ENCODE measurements at places on chromosomes 13 and 19.

GRCh38 chr19:51292971-51293370 lies 18.5 kb upstream of the IGLON5 start:
- no peak for DNase-seq

GRCh38 chr19:2546128-2547032 lies 70.5 kb downstream of the GADD45B start:
- no peak for DNase-seq

- no peak for DNase-seq
These were observed 16.0 kb downstream of the TMEM272 start for GRCh38 chr13:51828730-51829567.

GRCh38 chr19:52590728-52591127 lies 20.6 kb downstream of the ZNF701 start:
- DNase-seq: peak; percentile 21

DNA sequence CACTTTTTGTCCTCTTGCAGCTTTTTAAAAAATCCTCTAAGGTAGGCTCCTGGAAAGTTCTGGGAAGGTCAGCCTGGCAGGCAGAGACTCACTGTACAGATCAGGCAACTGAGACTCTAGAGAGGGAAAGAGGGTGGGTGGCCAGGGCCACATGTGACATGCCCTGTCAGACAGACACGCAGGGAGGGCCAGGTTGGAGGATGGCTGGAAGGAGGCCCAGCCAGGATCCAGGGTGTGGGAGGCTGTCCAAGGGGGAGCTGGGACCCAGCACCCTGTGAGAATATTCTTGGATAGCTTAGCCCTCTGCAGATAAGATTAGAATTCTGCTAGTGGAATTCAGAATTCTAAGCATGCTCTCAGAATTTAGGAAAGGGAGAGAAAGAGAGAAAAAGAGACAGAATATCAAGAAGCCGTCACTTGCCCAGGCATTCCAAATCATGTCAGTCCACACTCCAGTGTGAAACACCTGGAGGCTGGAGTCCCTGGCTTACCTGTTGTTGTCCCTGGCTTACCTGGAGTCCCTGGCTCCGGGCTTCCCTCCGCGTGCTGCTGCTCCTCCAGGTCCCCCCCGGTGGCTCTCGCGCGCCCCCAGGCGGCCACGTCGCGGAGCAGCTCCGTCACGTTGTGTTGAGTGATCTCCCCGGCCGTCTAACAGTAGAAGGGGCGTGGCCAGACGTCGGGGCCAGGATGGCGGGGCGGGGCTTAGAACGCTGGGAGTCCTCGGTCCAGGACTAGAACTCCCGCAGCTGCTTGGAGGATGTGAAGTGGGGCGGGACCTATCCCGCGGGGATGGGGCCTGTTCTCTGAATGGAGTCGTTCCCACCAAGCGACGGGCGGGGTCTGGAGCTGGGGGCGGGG lies 2.8 kb upstream of the TNNI3 start:
- DNase-seq: peak; percentile 83

GRCh38 chr13:51728972-51729371 lies 75.0 kb downstream of the DHRS12 start:
- no peak for DNase-seq

GRCh38 chr19:49614096-49614833 lies 23.3 kb downstream of the PRR12 start:
- no peak for DNase-seq

DNA sequence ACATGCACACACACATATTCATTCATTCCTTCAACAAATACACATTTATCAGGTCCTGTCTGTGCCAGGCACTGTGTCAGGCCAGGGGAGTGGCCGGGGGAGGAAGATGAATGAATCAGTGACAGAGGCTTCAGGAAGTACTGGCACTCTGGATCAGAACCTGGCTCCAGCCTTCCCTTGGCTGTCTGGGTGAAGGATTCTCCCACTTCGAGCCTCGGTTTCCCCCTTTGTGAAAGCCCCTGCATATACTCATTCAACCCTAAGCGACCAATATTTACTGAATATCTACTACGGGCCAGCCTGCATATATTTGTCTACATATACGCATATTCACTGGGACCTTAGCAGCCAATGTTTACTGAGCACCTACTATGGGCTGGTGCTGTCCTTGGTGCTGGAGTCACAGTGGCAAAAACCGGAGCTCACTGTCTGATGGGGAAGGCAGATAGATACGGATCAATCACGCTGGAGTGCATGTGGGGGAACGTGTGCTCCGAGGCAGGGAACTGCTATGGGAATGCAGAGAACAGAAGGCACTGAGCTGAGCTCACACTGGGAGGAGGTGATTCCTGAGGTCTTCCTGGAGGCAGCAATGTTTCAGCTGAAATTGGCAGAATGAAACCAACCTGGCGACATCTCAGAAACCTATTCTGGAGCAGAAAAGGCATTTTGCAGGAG lies 636 bp upstream of the ZNF579 start:
- no peak for DNase-seq

DNA sequence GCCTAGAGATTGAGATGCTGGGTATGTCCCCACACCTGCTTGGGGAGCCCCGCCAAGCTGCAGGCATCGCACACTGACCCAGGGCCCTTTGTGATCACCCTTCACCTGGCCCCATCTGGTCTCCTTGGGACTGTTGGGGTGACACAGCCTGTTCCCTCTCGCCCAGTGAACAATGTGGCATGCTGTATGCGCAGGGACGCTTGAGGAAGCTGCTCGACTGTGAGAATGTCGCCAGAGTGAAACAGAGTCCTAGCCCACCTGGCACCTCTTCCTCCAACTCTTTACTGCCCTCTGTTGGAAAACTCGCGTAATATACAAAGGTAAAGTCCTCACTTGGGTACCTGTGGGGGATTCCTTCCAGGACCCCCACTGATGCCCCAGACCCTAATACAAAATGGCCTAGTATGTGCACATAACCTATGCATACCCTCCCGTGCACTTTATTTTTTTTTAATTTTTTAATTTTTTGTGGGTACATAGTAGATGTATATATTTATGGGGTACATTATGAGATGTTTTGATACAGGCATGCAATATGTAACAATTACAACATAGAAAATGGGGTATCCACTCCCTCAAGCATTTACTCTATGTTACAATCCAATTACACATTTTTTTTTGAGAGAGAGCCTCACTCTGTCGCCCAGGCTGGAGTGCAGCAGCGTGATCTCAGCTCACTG lies 9.0 kb downstream of the BLOC1S3 start:
- no peak for DNase-seq

- DNase-seq: no peak
These were observed 894.3 kb upstream of the PCDH20 start for GRCh38 chr13:62309904-62310303.

- no peak for DNase-seq
These were observed 843 bp downstream of the MEX3D start for GRCh38 chr19:1567116-1567847.

DNA sequence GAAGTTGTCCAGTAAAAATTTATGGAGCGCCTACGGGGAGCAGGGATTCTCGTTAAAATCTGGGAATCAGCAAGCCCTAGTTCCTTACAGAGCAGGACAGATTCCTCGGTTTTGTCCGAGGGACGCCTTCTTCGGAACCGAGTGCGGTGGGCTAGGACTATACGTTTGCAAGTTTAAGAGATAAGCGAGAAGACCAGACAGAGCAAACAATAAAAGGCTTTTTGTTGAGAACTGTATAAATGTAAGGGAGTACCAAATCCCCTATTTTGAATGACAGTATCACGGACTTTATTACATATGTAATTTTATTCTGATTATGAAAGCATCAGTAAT lies 971 bp upstream of the ANKRD10 start:
- DNase-seq: no peak

Data from muscle of back (tissue), 13 donors.